Calu3 (cell line): ENCODE measurements at places on chromosomes 7 and 10. TPM values are rescaled to one million over a fixed set of nuclear protein-coding genes. Genes with fewer than 3 reads are reported as not detected.

FOXI2 gene
- total RNA-seq = not detected in 2 replicates

CCDC3 gene
- not detected in 2 replicates for total RNA-seq

GRM3 gene
- not detected in 2 replicates for total RNA-seq

PRF1 gene
- not detected in 2 replicates for total RNA-seq

MLXIPL gene
- total RNA-seq = 1.1 and 3.0 TPM in 2 replicates

DRGX gene
- total RNA-seq = not detected in 2 replicates

GIMAP2 gene
- total RNA-seq = 3.9 and 4.7 TPM in 2 replicates

PDGFA gene
- 4.5 and 6.4 TPM in 2 replicates for total RNA-seq

EIF5AL1 gene
- 0.19 and 0.20 TPM in 2 replicates for total RNA-seq

CHN2 gene
- 9.7 and 12.4 TPM in 2 replicates for total RNA-seq

SEC24C gene
- 91.7 and 98.4 TPM in 2 replicates for total RNA-seq

CYP2C18 gene
- total RNA-seq = 13.0 and 18.1 TPM in 2 replicates

POR gene
- 65.8 and 83.1 TPM in 2 replicates for total RNA-seq

ASAH2 gene
- total RNA-seq = 3.3 and 3.9 TPM in 2 replicates

- H3K4me3 ChIP-seq = no peak overlapping the region
- DNase-seq = no peak
- H3K27me3 ChIP-seq = no peaks in the 10 kb centered on the region
Measured at GRCh38 chr10:113028456-113029440, 78.7 kb downstream of the TCF7L2 start.

- H3K27me3 ChIP-seq = no peaks in the 10 kb centered on the region
- peaks cover 9% of the 10 kb centered on the region for H3K36me3 ChIP-seq
- no peak overlapping the region for H3K4me3 ChIP-seq
- DNase-seq = no peak
- no peak overlapping the region for H3K27ac ChIP-seq
Measured at GRCh38 chr10:132336919-132337407, 5.0 kb downstream of the LRRC27 start.

GRCh38 chr10:19592276-19592675 is 224.0 kb upstream of the PLXDC2 start:
- peak; percentile 33 for DNase-seq
- H3K27ac ChIP-seq = no peak overlapping the region
- no peak overlapping the region for H3K4me3 ChIP-seq

- H3K4me3 ChIP-seq = no peak overlapping the region
- DNase-seq = no peak
- peaks cover 9% of the 10 kb centered on the region for H3K4me1 ChIP-seq
- no peaks in the 10 kb centered on the region for H3K36me3 ChIP-seq
- peaks cover 14% of the 10 kb centered on the region for H3K27me3 ChIP-seq
Measured at GRCh38 chr10:76082956-76083355, 651.5 kb downstream of the LRMDA start.

GRCh38 chr7:17559388-17559787 is 260.9 kb downstream of the AHR start:
- H3K4me1 ChIP-seq = peaks cover 67% of the 10 kb centered on the region
- H3K27ac ChIP-seq = peak overlapping the region; percentile 93
- peak overlapping the region; percentile 62 for H3K4me3 ChIP-seq
- DNase-seq = no peak
- no peaks in the 10 kb centered on the region for H3K27me3 ChIP-seq

GRCh38 chr7:90025771-90026170 is 128.5 kb upstream of the STEAP1 start:
- H3K27ac ChIP-seq = no peak overlapping the region
- no peaks in the 10 kb centered on the region for H3K4me1 ChIP-seq
- H3K36me3 ChIP-seq = no peaks in the 10 kb centered on the region
- DNase-seq = no peak
- no peak overlapping the region for H3K4me3 ChIP-seq
- no peaks in the 10 kb centered on the region for H3K27me3 ChIP-seq

DNA sequence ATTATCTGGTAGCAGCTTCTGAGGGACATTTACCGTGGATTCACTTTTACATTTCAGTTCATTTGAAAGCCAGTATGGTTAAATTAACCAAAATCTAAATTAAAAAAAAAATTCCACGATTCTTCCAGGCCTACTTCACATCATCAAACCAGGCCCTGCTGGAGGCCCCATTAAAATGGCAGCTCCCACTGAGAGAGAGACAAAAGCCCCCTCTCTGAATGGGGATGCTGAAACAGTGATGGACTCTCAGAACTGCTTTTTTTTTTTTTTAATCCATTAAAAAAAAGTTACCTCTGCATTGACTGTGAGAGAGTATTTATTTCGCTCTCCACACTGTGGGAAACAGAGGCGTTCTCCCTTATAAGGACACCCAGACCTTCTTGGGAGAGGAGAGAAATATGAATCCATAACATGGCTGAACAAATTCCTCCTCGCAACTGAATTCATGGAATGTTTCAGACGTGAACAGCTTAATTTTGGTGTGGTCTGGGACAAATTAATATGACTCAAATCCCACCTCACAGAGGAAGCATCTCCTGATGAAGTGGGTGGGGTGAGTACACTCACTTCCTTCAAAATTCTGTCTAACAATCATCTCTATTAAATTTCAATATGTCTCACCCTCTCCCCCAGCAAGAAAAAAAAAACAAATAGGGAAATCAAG is 73.5 kb downstream of the SAMD9 start:
- no peak overlapping the region for H3K4me3 ChIP-seq
- H3K27ac ChIP-seq = no peak overlapping the region
- no peaks in the 10 kb centered on the region for H3K36me3 ChIP-seq
- no peak for DNase-seq
- H3K27me3 ChIP-seq = no peaks in the 10 kb centered on the region
- H3K4me1 ChIP-seq = no peaks in the 10 kb centered on the region
